Activated CD4-positive, alpha-beta T cell treated with anti-CD3 and anti-CD28 coated beads for 4 hours (primary cell): ENCODE measurements at places on chromosomes 7 and 10.

- no peak for DNase-seq
These were observed 587.8 kb upstream of the POM121L12 start for GRCh38 chr7:52447581-52448180.

DNA sequence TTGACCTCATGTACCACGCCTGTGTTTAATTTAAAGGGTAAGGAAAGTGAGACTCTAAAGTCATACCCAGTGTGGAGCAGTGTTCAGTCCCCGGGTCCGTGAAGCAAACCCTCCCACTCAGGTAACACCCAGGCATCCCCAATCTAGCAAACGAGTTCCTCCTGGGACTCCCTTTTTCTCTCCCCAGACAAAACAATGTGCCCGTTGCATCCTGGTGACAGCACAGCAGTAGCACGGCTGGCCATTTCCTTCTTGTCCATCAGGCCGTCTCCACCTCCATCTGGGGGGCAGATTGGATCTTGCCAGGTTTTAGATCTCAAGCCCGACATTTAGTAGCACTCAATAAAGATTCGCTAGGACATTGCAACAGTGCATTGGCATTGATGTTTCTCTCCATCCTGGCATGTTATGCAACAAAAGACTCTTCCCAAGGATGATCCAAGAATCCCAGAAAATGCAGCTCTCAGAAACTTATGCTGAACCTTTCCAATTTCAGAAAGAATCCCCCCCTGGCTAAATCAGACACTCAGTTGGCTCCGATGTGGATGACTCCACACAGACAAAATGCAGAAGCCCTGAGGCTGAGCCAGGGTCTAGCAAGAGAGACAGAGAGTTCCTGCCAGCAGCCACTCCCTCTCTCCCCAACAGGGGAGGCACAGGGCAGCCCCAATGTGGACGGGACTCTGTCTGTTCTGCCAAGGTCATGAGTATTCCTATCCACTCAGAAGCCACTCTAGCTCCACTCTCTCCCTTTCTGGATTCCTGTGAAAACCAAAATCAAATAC lies 274.5 kb upstream of the MGMT start:
- DNase-seq = no peak

- DNase-seq = no peak
These were observed 121.6 kb downstream of the SPAG6 start for GRCh38 chr10:22466763-22467334.

DNA sequence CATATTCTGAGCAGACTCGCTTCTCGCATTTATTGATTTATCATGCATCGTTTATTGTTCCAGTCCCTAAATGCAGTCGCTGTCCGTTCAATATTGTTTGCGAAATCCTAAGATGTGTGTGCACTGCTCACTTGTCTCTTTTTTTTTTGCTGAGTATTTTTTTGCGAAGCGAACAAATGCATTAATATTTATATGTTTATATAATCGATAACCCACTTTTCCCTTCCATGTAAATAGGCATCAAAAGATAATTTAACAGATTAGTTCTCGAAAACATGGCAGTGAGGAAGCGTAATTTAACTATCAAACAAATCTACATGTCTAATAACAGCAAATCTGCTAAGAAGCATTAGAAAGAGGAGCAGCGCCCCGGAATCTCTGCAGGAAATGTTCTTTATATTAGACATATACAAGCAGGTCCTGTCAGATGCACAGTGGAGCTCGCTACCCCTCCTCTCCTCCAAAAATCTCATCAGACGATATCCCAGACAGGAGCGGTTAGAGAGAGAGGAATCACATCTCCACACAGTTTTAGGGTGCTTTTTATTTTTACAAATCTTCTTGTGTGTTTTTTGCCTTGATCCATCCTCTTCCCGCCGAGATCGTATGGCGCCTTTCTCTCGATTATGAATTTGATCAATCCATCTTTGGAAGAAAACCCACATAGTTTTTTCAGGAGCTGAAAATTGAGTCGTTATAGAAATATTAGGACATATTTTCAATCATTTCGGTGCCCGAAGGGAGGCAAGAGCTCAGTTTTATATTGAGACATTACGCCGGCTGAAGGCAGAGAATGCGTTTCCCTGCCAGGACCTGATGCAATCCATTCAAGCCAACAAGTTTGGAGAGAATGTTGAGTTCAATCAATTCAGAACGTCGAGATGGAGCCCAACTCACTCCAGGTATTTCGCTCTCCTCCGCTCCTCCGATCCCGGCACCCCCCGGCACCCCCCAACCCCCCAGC lies at the start of gene ARID5B:
TSS of gene ARID5B (plus strand) at position 871 of the 964 bp plus-strand sequence. CDS start at position 882, 11 bp downstream.
- DNase-seq = peak; percentile 56

GRCh38 chr10:132104062-132104461 lies 38.3 kb downstream of the JAKMIP3 start:
- no peak for DNase-seq

GRCh38 chr7:2644562-2645273 lies 12.9 kb downstream of the TTYH3 start:
- DNase-seq = no peak

DNA sequence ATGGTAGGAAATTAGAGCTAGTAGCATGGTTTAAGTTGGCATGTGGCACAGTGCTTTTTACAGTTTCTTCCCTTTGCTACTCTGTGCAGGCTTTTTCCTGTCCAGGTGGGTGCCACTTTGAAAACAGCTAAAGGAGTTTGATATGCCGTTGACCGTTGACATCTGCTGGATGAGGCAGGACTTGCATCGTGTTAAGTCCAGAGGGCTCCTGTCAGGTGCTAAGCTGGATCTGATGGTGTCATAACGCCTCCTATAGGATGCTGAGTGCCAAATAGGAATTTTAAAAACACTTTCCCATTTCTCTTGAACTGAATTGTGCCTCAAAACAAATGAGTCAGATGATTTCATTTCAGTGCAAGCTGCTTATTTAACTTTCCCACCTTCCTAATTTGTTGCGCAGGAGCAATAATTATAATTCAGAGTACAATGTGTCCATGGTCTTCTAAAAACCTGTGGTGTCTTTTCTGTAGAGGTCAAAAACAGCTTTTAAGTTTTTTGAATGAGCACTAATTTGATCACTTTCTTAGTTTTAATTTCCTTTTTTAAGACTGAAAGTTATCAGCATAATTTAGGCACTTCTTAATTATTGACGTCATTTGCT lies 178.3 kb downstream of the CDCA7L start:
- no peak for DNase-seq

GRCh38 chr10:70807556-70807955 lies 8.2 kb upstream of the SGPL1 start:
- no peak for DNase-seq

DNA sequence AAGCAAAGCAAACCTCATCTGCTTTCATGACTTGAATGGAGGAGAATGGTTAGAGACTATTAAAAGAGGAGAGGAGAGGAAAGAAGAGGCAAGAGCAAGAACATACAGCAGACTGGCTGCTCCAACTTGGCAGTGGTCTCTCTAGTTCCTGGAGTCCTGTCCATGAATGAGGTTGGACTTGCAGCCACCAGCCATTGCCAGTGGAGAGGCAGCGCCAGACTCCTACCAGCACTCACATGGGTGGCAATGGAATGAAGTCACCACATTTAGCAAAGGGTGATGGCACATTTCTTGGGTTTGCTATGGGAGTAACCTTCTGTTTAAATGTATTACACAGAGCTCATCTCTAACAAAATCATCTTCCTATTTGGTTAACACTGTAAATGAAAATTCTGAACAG lies 257.8 kb upstream of the IMMP2L start:
- no peak for DNase-seq

- no peak for DNase-seq
These were observed 7.4 kb downstream of the POLR1F start for GRCh38 chr7:19701471-19701870.

GRCh38 chr7:36277249-36277542 lies 112.5 kb upstream of the ANLN start:
- DNase-seq = no peak

- no peak for DNase-seq
These were observed 68.5 kb upstream of the SHH start for GRCh38 chr7:155880721-155881120.

DNA sequence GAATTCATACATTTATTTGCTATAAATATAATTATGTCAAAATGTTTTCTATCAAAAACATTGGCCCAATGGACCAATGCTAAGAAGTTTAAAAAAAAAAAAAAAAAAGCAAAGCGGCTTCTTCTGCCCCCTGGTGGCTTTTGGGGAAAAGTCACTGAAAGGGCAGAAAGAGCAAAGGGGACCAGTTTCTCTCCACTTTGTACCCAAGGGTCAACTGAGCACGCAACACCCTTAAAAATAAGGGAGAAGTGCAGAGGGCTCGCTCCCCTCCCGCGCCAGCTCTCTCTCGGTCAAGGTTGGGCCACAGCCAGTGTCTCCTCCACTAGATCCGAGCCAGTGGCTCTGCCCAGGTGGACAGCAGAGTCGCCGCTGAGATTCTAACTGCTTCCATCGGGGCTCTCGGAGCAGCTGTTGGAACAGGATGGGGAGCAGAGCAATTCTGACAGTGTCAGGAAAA lies 136.4 kb upstream of the FGFR2 start:
- no peak for DNase-seq

DNA sequence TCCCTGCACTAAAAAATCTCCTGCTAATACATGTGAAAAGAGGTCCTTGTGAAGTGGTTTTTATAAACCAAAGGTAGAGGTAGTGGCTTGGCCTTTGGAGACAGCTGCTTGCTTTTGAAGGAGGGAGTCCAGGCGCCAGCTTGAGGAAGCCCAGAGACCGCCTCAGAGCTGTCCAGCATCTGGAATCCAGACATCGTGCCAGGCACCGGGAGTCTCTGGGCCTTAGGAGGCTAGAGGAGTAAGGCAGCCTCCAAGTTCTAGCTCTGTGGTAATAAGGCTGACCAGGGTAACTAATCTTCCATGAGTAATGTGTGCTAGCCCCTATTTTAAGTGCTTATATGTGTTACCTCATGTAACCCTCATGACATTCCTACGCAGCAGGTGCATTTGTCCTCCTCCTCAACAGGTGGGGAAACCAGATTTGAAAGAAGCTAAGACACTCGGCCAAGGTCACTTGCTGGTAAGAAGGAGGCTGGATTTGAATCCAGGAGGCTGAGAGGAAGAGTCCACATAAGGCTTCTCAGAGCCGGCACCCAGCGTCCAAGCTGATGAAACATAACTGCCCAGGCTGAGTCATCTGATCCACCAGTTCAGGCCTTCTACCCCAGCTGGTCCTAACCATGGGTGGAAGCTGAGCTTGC lies 26.1 kb downstream of the PRLHR start:
- no peak for DNase-seq

- no peak for DNase-seq
These were observed 46.9 kb upstream of the SFMBT2 start for GRCh38 chr10:7457478-7458316.

DNA sequence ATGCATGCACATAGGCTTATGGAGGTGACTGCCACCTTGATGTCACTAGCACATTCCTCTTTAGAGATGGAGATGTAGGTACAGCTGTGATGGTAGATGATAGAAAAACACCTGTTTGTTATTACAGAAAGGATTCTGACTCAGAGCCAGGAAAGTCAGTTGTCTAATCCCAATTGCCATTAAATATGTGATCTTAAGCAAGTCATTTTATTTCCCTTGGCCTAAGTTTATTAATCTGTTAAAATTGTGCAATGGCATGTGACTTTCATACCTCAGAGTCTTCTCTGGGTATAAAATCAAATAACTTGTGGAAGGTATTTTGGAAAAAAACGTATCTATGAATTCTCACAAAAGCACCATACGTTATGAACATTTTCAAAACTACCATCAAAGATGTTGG lies 123.9 kb upstream of the BET1 start:
- DNase-seq = no peak

DNA sequence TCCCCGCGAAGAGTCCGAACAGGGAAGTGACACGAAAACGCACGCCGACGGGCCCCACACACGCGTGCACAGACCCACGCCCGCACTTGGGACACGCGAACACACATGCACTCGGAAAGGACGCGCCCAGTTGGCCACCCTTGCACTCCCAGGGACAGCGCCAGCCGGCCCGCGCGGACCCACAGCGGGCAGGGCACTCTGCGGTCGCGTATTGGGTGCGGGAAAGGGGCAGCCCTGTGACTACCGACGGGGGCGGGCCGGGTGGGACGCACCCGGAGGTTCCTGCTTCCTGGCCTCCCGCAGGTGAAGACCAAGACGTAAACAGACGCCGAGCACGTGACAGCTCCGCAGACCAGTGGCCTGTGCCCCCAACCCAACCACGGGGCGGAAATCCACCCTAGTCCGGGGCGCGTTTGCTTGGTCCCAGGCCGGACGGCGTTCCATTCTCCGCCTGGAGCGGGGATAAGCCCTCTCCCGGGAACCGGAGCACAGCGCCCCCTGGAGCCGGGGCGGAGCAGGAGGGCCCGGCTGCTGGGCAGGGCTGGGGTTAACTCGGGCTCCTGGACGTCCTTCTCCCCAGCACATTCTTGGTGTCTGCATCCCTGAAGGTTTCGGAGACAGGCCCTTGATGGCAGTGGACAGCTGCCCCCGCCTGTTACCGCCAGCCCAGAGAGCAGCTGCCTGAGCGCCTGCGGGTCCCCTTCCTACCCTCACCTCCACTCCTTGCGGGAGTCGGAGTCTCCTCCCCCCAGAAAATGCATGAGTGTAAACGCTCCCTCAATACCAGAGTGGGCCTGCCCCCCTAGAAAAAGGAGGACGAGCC lies 2.0 kb upstream of the LZTS2 start:
- DNase-seq = peak; percentile 69

- no peak for DNase-seq
These were observed 25.8 kb downstream of the WBP1L start for GRCh38 chr10:102769375-102770107.

- DNase-seq = no peak
These were observed 17.8 kb downstream of the CDHR3 start for GRCh38 chr7:105980645-105981396.

DNA sequence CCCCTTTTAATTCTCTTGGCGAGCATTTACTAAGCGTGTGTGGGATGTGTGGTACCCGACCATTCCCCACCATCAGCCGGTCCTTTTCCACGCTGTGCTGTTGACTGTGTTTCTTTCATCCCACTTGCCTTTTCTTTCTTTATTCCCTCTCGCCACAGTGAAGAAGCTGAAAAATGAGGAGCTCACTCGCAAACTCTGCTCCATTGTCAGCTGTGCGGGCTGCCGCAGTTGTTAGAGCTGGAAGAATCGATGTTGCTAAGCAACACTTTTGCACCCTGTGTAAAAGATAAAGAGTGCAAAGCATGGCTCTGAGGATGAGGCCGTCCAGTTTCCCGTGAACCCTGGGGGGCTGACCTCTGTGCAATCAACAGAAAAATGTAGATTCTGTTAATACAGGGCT lies 203.1 kb upstream of the NEBL start:
- no peak for DNase-seq

GRCh38 chr10:49612513-49613164 lies 1.2 kb upstream of the CHAT start:
- DNase-seq = no peak

DNA sequence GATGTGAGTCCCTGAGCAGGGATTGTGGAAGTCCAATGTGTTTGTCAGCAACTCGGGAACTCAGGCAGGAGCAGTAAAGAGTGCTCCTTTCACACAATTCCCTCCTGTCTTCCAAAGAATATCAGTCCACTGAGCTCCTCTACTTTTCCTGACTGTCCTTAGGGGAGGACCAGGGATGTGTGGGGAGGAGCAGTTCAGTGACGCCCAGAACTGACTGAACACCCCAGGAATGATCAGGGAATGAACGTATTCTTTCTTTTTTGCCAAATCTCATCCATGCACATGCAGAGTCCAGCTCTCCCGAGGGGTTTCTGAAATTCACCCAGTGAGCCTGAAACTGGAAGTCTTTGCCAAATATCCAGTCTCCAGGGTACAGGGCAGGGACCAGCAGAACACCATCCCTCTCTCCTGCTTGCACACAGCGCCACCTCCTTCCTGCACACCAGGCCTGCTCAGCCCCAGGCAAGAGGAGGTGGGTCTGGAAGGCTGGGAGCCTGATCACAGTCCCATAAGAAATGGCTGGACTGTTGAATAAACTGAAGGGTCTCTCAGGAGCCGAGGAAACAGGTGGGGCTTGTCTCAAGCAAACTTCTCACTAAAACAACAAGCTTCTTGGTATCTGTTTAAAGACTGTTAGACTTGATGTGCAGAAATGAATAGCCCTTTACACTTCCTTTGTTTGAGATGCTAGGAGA lies 294.7 kb downstream of the C7orf25 start:
- no peak for DNase-seq
